ENCODE measurements at places on chromosomes 7 and 10.

DNA sequence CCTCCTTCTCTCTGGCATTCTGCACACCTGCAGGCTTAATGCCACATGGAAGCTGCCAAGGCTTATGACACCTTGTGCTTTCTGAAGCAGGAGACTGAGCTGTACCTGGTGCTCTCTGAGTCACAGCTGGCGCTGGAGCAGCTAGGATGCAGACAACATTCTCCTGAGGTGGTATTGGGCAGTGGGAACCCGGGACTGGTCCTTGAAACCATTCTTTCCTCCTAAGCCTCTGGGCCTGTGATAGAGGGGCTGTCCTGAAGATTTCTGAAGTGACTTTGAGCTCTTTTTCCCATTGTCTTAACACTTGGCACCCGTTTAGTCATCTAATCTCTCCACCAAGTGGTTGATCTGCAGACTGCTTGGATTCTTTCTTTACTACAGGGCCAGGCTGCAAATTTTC lies 508.4 kb downstream of the TFEC start:
- DNase-seq = no peak

DNA sequence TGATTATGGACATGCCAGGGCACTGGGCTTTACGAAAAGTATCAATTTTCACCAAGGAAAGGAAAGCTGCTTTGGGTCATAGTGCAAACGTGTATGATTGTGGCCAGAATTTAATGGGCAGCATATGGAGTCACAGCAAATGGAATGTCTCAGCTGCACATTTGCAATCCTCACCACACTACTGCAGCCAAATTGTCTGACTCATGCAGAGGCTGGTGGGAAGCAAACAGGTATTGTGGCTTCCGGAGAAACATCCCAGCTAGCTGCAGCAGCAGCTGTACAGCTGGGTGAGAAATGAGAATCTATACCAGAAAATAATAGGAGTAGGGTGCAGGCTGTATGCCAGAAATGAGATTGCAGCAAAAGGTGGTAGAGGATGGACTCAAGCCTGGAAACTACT lies 374.7 kb upstream of the VWC2 start:
- DNase-seq = no peak

GRCh38 chr10:125520968-125521367 lies 162.0 kb downstream of the TEX36 start:
- DNase-seq = no peak

DNA sequence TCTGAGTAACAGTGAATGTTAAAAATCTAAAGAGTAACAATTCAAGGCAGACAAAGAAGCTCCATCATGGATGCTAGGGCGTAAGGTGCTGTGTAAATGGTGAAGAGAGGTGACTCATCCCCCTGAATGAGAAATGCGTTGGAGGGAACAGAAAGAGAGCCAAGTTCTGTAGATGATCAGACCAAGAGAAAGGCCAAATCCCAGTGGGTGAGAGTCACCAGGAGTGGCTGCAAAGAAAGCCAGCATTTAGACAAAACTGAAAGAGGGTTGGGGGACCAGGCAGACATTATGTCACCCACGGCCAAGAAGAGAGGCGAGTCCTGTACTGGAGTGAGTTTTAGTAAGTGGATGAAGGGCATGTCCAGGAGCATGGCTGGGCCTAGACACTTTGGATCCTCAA lies 153.1 kb downstream of the TRIL start:
- no peak for DNase-seq

DNA sequence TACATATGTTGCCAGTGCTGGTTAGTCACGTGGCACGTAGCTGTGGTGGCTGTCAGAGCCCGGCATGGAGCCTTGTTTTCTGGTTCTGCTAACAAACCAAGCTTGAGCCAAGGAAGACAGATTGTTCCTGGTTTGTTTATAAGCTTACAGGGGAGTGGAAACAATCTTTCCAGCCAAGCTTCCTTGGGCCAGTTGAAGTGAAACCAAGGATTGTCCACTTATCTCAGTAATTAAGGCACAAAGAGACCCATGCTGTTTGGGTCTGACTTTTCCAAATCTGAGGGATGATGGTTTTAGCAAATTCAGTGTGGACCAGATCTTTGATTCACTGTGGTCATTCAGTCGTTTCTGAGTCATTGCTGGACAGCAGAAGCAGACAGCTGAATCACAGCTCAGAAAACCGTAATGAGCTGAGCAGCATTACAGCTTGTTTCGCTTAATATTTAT lies 297.3 kb upstream of the COBL start:
- no peak for DNase-seq

Measured in right renal cortex interstitium (tissue), 3 donors.